Natural killer cell treated with Interleukin-12 subunit alpha and Interleukin-12 subunit beta and Interleukin-15 and Interleukin-18, amount 100 ng/mL, for 72 hours (primary cell): ENCODE measurements at places on chromosomes 2 and 18.

- DNase-seq, result peak; percentile 62
These were observed 12.8 kb downstream of the B3GNT2 start for GRCh38 chr2:62208758-62209114.

DNA sequence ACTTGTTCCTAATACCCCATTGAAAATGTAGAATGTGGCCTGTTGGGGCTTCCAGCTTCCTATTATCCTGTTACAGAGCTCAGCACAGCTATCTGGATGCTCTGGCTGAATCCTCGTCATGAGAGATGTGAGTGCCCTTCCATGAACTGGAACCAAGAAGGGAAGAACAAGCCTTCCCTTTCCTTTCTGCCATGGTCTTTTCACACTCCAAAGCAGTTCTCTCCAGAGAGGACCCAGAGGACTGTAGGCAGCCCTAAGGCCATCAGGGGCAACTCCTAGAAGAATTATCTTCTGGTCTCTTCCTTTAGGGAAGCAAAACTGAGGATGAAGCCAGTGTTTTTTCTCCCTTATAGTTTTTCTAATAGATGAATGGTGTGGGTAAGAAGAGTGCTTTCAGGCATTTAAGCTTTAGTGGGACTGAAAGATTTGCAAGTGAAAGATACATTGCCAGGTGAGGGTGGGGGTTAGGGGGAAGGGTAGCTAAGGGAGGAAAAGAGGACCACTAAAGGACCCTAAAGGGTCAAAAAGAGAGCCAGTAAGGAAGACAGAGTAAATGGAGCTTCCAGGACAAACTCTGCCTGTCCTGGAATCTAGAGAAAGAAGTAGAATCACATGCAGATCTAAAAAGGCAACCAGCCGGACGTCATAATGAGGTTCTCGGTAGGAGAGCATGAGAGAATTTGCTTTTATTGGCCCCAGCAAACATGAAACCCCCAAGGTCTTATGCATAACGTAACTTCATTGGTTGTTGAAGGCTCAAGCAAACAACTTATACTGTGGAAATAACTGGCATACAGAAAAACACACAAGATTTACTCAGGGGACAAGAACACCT lies 12.4 kb upstream of the XPO1 start:
- DNase-seq, result no peak

DNA sequence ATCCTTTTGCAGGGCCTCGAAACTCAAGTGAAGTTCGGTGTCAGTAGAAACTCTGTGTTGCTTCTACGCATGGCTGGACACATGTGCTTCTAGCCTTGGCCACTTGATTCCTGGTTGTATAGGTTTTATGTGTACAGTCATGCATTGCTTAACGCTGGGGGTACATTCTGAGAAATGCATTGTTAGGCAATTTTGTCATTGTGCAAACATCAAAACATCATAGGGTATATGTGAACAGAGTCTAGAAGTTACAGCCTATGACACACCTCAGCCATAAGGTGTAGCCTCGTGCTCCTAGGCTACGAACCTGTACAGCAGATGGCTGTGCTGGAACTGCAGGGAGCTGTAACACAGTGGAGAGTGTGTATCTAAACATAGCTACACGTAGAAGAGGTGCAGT lies 39.4 kb downstream of the TMEM18 start:
- no peak for DNase-seq

GRCh38 chr2:8453904-8454302 lies 228.0 kb upstream of the ID2 start:
- DNase-seq, result no peak

- DNase-seq, result no peak
These were observed 656.0 kb upstream of the CELF4 start for GRCh38 chr18:38221476-38222100.

GRCh38 chr2:214946949-214947348 lies 137.5 kb upstream of the BARD1 start:
- DNase-seq, result no peak

GRCh38 chr2:64840426-64840881 lies 148.7 kb upstream of the SLC1A4 start:
- no peak for DNase-seq

- no peak for DNase-seq
These were observed 272.3 kb downstream of the ERBB4 start for GRCh38 chr2:212266297-212266696.

- no peak for DNase-seq
These were observed 125.8 kb upstream of the EFEMP1 start for GRCh38 chr2:56049233-56049845.

- DNase-seq, result no peak
These were observed 95.5 kb upstream of the CRACDL start for GRCh38 chr2:99031481-99031880.

DNA sequence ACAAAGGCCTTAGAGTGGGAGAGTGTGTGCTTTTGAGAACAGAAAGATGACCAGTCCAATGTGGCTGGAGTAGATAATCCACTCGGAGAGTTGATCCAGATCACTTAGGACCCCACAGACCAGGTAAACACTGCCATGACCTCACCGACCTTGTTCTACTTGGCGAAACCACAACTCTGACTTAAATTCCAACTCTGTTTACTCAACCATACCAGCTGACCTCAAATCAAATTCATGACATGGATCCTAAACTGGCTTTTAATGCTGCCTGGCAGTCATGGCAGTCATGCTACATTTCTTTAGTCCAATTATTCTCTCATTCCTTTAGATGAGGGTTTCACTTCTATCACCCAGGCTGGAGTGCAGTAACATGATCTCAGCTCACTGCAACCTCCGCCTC lies 347.1 kb upstream of the FAM98A start:
- no peak for DNase-seq

- no peak for DNase-seq
These were observed 180.3 kb downstream of the MYCN start for GRCh38 chr2:16120591-16121180.

- DNase-seq, result no peak
These were observed 102.8 kb upstream of the RAB12 start for GRCh38 chr18:8506251-8507049.

GRCh38 chr2:117853873-117854272 lies 39.4 kb downstream of the DDX18 start:
- DNase-seq, result no peak

- no peak for DNase-seq
These were observed 4.1 kb upstream of the LYPD6B start for GRCh38 chr2:149034406-149034805.

DNA sequence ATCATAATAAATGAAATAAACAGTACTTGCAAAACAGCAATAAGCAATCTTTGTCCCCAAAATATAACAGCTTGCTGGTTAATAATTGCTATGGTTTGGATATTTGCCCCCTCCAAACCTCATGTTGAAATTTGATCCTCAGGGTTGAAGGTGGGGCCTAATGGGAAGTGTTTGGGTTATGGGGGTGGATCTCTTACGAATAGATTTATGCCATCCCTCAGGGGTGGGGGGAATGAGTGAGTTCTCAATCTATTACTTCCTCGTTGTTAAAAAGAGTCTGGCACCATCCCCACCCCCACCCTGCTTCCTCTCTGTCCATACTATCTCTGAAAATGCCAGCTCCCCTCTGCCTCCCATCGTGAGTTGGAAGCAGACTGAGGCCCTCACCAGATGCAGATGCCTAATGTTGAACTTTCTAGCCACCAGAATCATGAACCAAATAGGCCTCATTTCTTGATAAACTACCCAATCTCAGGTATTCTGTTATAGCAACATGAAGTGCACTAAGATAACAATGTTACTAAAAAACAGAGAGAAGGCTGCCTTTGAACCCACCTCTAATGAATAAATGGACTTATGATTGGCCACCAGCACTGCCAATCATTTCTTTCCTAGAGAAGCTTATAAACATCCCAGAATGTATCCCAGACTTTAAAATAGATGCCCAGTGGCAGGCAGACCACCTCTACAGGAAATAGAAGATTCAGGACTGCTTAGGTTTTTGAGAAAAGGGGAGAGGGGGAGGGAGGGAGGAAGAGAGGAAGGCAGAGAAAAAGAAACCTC lies 90.1 kb downstream of the ALPK2 start:
- no peak for DNase-seq

GRCh38 chr18:11578799-11579198 lies 30.6 kb upstream of the SLC35G4 start:
- no peak for DNase-seq

DNA sequence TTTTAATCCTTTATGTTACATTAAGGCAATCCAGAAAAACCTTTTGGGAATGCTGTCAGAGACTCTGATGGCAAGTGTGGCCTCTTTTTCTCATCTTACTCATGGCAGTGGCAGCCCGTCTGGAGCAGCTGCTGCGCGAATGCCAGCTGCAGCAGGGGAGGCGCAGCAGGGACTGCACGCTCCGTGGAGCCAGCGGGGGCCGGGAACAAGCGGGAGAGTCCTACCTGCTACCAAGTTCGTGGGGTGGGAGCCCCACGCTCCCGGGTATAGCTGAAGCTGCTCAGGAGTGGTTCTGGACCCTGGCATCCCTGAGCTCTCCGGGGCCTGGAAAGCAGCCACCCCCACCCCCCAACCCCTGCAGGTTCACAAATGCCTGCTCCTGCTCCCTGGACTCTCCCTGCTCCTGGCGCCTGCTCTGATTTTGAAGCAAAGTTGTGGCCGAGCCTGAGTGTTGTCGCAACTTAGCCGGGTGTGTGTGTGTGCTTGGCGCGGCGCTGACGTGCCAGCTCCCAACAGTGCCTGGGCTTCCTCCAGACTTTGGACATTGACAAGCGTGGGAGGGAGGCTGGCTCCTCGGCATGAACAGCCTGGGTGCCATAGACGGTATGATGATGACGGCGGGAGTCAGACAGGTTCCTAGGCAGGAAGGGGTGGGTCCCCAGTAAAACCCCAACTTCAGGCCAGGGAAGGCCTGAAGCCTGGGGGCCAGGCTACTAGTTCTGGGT lies 21.7 kb downstream of the TMX3 start:
- DNase-seq, result no peak

GRCh38 chr2:237217995-237218616 lies 132.4 kb downstream of the COPS8 start:
- no peak for DNase-seq

DNA sequence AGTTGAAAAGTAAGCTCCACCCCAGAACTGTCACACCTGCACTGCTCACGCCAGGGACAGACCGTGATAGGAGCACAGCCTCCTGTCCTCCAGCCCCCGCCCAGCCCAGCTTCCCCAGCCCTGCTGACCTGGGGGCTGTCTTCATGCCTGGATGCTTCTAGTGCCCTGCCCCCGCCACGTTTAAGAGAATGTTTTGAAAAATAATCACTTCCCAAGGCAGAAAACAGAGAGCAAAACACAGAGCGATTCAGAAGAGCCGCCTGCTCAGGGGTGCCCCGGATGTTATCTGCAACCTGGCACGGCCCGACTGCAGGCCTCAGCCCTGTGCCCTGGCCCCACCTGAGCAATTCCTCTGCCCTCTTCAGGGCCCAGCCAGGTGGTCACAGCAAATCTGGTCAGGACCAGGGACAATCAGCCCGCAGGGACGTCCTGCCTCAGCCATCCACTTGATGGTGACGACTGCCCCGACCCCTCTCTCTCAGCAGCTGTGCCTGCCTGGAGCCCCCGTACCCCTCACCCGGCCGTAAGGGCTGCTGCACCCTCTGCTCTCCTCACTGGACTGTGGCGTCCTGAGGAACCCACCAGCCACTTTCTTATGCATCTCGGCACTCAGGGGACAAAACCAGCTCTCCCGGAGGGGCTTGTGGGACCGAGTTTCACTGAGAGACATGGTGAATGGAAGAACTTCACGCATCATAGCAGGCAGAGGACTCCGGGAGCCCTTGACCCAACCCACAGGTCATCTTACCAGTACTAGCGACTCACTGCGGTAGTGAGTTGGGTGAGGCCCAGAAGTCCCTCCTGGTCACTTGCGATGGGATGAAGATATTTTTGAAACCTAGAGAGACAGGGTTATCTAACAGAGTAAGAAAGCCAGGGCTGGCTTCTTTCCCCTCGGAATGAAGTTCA lies 30.2 kb downstream of the ADI1 start:
- DNase-seq, result no peak

GRCh38 chr2:218396688-218397462 lies 2.8 kb upstream of the CTDSP1 start:
- DNase-seq, result peak; percentile 78

DNA sequence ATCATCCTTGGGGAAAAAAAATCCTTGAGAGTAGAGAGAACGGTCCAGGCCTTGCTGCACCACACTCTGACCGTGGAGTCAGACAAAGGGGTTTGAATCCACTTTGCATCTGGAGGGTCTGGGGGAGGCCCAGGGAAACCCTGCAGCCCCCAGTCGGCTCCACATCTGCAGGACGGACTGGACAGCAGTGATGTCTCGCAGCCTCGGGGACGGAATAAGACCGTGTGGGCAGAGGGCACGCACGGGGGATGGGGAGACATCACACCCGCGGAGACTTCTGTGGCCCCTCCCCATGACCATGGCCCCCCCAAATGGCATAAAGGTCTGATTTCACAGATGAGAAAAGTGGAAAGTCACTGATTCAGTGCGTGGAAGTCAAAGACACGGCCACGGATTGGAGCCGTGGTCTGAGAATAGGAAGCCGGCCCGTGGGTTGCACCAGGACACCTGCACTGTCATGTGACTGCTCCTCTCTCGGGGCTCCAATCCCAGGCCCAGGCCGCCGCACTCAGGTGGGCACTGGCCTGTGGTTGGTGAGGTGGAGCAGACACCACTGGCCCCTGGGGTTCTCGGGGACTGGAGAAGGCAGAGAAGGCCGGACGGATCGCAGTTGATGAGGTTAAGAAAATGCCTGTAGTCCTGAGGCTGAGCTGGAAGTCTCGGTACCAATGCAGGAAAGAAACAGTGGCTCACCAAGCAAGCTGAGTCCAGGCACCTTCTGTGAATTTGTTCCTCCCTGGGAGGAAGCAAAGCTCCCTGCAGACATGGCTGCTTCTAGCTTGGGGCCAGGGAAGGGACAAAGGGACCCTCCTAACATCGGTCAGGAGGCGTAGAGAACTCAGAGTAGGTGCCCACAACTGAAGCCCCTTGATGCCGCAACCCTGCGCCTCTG lies 61.8 kb downstream of the RTP5 start:
- DNase-seq, result no peak

DNA sequence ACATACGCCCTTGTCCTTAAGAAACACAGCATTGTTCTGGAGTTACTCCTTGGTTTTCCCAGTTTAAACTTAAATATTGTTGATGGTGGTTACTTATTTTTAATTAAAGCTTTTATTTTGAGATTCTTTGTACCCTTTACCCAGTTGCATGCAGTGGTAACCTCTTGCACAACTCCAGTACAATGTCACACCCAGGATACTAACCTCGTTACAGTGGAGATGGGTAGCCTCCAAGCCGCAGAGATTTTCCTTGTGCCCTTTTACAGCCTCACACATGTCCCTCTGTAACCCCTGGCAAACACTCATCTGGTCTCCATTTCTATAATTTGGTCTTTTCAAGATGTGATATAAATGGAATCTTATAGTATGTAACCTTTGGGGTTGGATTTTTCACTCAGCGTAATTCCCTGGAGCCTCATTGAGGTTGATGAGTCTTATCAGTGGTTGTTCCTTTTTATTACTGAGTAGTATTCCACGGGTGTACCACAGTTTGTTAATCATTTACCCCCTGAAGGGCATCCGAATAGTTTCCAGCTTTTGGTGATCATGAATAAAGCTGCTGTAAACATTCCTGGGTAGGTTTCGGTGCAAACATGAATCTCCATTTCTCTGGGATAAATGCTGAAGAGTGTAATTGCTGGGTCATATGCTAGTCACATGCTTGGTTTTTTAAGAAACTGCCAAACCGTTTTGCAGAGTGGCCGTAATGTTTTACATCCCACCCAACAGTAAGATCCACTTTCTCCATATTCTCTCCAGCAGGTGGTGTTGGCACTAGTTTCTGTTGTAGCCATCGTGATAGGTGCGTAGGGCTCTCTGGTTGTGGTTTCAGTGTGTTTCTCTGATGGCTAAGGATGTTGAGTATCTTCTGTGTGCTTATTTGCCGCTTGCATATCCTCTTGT lies 68.6 kb downstream of the DGKD start:
- DNase-seq, result no peak
